ENCODE measurements at places on chromosomes 7 and 10.

DNA sequence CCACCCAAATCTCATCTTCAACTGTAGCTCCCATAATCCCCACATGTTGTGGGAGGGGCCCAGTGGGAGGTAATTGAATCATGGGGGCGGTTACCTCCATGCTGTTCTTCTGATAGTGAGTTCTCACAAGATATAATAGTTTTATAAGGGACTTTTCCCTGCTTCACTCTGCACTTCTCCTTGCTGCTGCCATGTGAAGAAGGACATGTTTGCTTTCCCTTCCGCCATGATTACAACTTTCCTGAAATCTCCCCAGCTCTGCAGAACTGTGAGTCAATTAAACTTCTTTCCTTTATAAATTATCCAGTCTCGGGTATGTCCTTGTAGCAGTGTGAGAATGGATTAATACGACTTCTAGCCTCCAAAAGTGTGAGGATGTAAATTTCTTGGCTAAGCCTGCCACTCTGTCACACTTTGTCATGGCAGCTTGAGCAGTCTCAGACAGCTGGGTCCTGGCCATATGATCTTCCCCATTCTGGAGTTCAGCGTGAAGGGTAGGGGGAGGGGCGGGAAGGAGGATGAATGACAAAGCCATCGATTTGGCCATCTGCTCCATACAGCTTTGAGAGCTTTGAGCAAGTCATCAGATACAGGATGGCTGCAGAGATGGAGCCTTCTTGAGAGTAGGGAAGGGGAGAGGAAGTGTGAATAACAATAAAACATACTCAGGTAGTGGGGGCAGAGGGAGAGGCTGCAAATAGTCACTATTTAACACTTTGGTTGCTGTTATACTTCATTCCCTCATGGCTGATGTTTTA is 19.1 kb upstream of the INPP5F start:
- no peak for DNase-seq

GRCh38 chr10:14066106-14066505 is 264.6 kb downstream of the FRMD4A start:
- no peak for DNase-seq

- no peak for DNase-seq
Observed at GRCh38 chr10:12556039-12556438, 206.7 kb downstream of the CAMK1D start.

DNA sequence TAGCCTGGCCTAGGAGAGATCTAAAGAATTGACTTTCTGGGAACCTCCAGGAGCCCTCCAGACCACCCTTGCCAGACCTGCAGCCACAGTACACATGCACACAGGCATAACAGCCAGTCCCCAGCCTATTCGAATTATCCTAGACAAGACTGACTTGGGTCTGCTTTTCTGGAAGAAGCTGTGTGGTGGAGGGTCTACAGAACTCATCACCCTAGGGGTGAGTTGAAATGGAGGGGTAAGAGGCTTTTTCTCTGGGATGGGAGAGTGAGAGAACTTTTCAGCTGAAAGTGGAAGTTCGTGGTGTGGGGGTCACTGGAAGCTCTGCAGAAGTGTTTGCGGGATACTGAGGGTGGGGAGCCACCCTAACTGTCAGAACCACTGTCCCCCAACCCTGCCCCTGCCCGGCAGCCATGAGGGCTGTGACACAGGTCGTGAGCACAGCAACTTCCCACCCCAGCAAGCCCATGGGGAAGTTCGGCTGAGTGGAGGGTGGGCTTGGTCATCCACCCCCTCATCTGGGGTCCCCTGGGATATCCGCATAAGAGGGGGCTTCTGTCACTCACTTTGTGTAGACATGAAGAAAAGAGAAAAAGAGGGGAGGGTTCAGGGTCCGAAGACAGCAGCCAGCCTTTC is 7.8 kb downstream of the TLX1 start:
- DNase-seq, result no peak

DNA sequence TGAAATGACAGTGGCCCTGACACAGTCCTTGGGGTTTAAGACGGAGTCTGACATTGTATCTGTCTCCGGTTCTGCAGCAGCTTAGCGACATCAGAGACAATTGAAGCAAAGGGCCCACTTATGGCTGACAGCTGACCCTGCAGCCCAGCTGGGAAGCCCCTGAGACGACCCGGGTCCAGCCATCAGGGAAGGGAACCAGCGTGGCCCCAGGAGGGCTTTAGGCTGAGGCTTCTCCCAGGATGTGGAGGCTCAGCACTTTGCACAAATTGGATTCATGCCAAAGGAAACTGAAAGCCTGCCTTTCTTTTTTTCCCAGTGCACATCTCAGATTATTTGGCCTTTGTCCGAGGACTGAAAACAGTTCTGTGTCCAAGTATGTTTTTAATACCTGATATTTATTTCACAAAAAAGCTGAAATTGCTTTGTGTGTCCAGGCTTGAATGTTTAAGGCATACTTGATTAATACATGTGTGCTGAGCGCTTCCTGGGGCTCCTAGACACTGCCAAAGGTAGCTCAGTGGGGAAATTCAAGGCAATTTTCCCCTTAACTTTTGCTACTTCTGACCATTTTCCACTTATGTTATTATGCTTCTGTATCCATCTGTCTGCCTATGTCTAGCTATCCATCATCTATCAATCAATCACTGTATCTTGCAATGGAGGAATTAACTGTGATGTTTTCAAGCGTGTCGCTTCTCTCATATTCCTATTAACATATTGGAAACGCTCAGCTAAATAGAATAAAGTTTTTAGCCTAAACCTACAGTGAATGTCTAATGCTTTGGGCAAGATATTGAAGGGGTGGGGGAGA is 34.8 kb downstream of the KLF6 start:
- DNase-seq, result no peak

DNA sequence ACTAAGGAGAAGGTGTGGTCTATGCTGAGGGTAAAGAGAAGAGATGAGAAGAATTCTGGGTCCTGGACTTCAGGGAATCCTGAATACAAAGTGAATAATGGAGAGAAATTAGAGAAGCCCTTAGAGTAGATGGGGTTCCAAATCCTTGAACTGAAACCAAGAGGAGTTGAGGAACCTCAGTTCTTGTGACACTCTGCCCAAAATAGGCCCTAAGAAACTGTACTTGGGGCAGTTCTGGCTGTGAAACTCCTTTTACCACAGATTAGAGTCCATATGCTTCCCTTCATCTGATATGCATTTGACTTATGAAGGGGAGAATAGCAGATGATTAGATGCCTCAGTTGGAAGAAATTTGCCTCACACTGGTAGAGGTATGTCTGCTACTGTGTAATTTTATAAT is 19.0 kb downstream of the TES start:
- DNase-seq, result no peak

- no peak for DNase-seq
Observed at GRCh38 chr7:7164591-7164990, 17.8 kb upstream of the C1GALT1 start.

- no peak for DNase-seq
Observed at GRCh38 chr7:71465741-71466189, 333.8 kb downstream of the GALNT17 start.

DNA sequence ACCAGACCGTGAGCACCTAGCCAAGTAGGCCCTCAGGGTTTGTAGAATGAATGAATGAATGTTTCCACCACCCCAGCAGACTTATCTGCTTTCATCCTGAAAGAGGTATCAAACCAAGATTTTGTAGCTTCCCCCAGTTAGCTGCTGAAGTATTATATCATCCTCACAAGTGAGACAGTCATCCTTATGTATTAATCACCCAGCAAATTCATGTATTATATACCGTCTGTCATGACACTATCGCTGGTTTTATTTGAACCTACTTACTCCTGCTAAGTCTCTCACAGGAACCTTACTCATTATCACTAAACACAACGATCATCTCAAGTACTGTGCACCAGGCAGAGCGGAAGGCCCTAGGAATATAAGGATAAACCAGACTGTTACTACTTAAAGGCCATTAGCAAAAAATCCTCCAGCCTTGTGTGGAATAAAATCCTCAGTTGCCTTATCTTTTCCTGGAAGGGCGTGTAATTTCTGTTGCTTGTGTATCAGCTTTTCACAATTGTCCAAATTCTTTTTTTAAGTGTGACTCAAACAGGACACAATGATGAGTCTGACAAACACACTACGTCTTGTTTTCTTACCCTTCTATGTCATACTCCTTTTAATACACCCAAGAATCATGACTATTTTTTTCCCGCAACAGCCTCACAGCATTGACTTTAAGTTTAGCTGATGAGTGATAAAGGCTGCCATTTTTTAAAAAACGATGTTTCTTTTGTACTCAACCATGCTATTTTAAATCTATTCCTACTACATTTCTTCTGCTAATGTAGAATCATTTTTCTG is 176.1 kb upstream of the KLF14 start:
- DNase-seq, result no peak

- DNase-seq, result no peak
Observed at GRCh38 chr7:133315332-133316040, 62.6 kb downstream of the EXOC4 start.

GRCh38 chr7:27163288-27164044 is 1.9 kb downstream of the HOXA9 start:
- no peak for DNase-seq

- no peak for DNase-seq
Observed at GRCh38 chr7:112616295-112616694, 135.5 kb downstream of the LSMEM1 start.

GRCh38 chr7:68176974-68177373 is 1180.3 kb downstream of the TYW1 start:
- peak; percentile 58 for DNase-seq

DNA sequence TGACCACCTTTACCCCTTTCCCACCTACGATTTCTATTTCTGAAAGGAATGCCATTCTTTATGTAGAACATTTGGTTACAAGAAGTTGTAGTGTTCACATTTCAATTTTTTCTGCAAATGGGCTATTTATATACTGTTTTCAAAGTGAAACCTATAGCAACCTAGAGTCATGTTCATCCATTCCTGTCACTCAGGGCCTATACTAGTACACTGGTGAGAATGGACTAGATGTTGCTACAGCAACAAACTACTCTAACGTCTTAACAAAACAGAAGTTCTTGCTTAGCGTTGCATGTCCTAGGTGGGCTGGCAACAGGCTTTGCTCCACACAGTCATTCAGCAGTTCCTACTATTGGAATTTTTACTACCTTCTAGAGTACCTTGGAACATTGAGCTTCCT is 16.3 kb downstream of the CASD1 start:
- no peak for DNase-seq

GRCh38 chr7:151720280-151720679 is 156.6 kb downstream of the PRKAG2 start:
- no peak for DNase-seq

DNA sequence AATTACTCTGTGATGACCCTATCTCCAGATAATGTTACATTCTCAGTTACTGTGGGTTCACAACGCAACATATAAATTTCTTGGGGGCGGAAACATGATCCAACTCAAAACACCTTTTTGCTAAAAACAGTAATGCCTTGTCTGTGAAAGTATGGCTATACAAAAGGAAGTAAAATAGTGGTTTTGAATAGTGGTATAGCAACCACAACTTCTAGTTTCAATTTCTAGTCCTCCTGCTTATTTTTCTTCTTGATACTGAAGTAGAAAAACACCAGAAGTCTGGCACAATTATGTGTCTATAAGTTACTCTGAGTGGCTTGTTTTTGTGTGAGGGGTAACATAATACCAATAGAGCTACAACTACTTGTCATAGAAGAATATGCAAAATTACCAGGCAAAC is 21.5 kb upstream of the ZNF800 start:
- no peak for DNase-seq

- DNase-seq, result no peak
Observed at GRCh38 chr7:137538361-137538762, 194.8 kb upstream of the PTN start.

GRCh38 chr10:9709849-9710248 is 1307.8 kb upstream of the CELF2 start:
- DNase-seq, result no peak
